ENCODE measurements at places on chromosomes 4 and X.

- DNase-seq, result no peak
Measured at GRCh38 chr4:88333741-88334405, 44.8 kb upstream of the HERC6 start.

- DNase-seq, result no peak
Measured at GRCh38 chr4:183147196-183147595, 48.1 kb downstream of the WWC2 start.

DNA sequence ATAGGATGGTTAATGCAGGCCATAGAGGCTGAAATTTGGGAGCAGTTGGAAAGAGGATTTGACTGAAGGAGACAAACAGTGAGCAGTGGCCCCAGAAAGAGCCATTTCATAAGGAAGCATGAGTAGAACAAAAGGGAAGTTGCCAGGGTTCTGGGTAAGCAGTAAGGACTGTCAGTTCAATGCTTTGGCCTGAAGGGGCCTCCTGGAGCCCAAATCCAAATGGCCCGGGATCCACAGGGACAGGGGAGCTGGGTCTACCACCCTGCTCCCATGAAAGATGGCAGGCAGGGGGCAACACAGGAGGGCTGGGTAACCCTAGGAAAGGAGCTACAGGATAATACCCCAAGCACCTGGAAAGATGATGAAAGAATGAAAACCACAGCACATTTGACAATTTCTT lies 4.1 kb upstream of the INTS6L start:
- DNase-seq, result no peak

DNA sequence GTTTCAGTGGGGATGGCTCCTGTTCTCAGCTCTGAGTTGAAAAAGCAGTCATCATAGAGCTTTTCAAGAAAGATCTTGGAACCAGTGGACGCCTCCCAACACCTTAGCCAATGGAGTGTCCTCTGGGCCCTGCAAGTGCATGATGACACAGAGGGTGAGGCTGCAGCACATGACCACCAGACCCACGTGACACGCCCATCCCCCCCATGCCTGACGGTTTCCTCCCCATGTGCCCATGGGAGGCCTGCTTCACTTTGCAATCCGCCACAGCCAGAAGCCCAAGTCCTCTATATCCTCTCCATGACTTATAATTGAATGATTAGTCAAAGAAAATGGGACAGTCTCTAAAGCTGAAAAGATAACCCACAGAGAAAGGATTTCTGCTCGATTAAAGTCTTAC lies 187.0 kb downstream of the AFAP1 start:
- DNase-seq, result no peak

GRCh38 chr4:142121448-142122350 lies 485.3 kb downstream of the IL15 start:
- no peak for DNase-seq

GRCh38 chr4:10343656-10344055 lies 113.6 kb downstream of the ZNF518B start:
- no peak for DNase-seq

DNA sequence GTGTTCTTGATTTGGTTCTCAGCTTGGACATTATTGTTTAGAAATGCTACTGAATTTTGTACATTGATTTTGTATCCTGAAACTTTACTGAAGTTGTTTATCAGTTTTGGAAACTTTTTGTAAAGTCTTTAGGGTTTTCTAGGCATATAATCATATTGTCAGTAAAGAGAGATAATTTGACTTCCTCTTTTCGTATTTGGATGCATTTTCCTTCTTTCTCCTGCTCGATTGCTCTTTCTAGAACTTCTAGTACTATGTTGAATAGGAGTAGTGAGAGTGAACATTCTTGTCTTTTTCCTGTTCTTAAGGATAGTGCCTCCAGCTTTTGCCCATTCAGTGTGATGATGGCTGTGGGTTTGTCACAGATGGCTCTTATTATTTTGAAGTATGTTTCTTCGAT lies 24.1 kb downstream of the TMPRSS11A start:
- no peak for DNase-seq

DNA sequence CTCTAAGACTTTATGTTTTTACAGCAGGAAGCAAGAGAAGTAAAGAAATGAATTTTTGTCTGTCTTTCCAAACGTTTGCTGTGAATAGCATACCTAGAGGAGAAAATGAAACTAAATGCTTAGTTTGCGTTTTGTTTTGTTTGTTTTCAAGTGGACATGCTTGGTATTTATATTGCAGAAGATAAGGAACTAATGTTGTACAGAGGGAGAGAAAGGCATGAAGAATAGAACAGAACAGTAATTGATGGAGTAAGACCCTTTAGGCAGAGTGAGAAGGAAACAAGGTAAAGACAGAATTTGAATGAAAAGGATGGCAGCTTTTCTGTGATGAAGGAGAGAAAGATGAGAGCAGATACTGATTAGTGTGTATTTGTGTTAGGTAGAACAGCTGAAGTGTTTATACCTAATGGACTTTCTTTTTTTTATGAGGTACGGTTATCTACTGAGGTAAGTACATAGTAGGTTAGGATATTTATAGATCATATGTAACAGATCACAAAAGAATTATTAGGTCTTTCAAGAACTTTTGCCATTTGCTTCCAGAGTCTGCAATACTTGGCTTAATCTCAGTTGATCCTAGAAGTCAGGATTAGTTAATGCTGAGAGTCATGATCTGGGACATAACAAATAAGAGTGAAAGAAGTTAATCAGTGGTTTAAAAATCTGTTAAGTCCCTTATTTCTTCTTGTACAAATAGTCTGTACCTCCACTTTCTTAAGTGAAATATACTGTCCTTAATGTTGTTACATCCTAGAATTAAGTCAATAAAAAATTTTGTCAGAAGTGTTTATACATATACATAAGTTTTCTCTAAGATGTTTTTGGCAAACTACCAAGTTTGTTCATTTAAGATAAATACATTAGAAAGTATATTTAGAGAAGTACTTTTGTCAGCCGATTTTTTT lies 36.8 kb downstream of the FABP2 start:
- DNase-seq, result no peak

DNA sequence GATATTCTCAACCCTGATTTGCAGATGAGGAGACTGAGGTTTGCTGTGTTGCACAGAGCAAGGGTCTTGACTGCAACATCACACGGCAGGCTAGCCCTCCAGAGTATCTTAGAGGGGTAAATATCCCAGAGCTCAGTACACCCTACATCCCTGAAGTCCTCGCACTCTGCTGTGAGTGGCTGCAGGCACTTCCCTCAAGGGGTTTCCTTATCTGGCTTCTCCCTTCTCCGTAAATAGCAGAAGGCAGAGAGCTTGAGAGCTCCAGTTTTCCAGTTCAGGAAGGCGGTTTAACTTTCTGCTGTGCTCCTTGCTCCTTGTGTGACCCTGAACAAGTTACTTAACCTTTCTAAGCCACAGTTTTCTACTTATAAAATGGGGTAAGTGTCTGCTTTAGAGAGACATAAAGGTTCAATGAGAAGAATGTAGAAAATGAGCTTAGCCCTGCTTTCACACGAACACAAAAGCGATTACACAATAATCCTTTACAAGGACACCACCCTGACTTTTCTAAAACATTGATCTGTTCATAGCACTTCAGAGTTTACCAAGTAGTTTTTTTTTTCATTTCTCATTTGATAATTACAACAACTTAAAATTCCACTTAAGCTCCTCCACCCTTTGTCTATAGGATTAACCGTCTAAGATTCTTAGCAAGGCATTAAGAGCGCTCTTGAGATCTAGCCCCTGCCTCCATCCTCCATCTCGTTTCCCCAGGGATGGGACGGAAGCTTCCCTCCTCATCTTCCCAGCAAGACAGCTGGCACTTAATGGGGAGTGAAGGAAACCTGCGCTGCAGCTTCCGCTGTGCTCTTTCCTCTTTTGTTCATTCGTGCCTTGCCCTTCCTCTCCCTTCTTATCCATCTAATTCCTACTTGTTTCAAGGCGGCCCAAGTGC lies 68.4 kb downstream of the TAPT1 start:
- DNase-seq, result no peak

GRCh38 chr4:73544620-73545019 lies 63.1 kb downstream of the AFM start:
- no peak for DNase-seq

- no peak for DNase-seq
Measured at GRCh38 chr4:188704288-188704687, 565.0 kb downstream of the TRIML1 start.

GRCh38 chr4:88735564-88735963 lies 37.9 kb upstream of the NAP1L5 start:
- DNase-seq, result no peak

DNA sequence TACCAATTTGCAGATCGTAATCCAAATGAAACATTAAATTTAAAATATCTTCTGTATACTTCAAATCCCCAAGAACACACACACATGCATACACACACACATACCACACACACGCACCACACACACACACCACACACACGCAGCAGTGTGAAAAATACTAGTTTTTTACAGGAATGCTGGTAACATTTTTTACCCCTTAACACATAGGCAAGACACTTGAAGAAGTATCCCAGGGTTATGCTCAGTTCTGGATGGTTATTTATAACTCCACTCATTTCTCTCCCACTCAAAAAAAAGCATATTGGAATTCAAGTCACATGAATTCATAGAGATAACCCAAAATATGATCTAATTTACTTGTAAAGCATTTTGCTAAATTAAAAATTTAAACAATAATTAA lies 325.5 kb upstream of the SLC7A11 start:
- no peak for DNase-seq

- no peak for DNase-seq
Measured at GRCh38 chrX:109732017-109732801, 848 bp downstream of the ACSL4 start.
